ENCODE measurements at places on chromosomes 7 and 10.

- DNase-seq: no peak
Measured at GRCh38 chr7:6032167-6032566, 991 bp downstream of the ANKRD61 start.

DNA sequence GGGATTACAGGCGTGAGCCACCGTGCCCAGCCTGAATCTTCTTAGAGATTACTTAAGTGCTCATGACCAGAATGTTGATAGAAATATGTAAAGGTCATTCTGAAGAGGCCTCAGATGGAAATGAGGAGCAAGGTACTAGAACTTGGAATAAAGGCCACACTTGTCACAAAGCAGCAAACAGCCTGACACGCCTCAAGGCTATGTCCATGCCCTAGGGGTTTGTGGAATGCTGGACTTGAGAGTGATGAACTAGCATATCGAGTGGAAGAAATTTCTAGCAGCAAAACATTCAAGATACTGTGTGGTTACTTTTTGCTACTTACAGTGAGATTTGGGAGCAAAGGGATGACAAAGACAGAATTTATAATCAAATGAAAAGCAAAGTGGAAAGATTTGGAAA, 39.0 kb downstream of the ZNF438 start:
- DNase-seq: no peak

- DNase-seq: no peak
Measured at GRCh38 chr10:60872451-60872850, 71.5 kb downstream of the RHOBTB1 start.

DNA sequence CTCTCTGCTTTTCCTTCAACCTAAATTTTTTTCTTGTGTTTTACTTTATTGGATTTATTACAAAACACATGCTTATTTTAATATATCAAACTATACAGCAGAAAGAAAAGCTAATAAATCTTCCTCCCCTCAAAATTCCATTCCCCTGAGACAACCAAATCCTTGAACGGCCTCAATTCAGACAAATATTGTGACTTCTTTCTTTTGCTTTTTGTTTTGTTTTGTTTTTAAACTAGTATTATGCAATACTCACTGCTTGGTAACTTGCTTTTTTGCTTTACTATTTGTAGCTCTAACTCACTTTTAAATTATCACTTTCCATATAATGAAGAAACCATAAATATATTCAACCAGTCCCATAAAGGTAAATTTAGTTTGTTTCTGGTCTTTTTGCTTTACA, 59.4 kb upstream of the CDK1 start:
- no peak for DNase-seq

GRCh38 chr10:3528823-3529403, 256.1 kb downstream of the KLF6 start:
- DNase-seq: no peak

DNA sequence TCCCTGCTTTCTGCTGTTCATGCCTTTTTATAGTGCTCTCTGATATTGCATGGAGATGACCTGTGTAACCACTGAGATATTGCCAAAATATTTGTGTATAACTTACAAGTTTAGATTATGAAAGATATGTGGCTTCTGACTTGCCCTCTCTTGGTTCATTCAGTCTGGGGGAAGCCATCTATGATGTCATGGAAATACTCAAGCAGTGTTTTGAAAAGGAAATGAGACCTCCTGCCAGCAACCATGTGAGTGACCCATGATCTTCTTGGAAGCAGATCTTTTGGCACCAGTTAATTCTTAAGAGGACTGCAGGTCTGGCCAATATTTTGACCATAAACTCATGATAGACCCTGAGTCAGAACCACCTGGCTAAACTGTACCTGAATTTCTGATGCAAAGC, 183.0 kb downstream of the THSD7A start:
- no peak for DNase-seq

Data from activated T-helper 1 cell treated with Interleukin-2 at 50 U/mL for 16 hours (primary cell).